NCI-H774 (cell line): ENCODE measurements at places on chromosomes 6 and 20.
A peak's percentile ranks its signal among the peaks of the same experiment; 100 is the strongest.

- no peak for DNase-seq
These were observed 1.2 kb downstream of the TRAF3IP2 start for GRCh38 chr6:111604259-111605099.

DNA sequence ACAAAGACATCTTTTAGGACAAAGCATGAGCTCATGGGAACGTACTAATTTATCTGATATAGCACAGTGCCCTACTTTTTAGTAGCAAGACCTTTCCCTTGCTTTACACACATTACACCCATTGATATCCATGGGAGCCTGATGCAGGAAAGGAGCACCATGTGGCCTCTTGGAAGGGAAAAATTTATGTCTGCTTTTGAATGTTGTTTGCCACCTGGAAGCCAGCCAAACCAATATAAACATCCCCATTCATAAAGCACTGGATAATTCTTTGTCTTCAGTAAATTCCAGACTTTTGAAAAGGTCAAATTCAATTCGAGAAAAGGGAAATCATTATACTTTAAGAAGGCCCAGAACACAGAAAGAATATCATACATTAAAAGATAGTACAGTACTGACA, 152.3 kb upstream of the BEND6 start:
- peak; percentile 52 for DNase-seq

DNA sequence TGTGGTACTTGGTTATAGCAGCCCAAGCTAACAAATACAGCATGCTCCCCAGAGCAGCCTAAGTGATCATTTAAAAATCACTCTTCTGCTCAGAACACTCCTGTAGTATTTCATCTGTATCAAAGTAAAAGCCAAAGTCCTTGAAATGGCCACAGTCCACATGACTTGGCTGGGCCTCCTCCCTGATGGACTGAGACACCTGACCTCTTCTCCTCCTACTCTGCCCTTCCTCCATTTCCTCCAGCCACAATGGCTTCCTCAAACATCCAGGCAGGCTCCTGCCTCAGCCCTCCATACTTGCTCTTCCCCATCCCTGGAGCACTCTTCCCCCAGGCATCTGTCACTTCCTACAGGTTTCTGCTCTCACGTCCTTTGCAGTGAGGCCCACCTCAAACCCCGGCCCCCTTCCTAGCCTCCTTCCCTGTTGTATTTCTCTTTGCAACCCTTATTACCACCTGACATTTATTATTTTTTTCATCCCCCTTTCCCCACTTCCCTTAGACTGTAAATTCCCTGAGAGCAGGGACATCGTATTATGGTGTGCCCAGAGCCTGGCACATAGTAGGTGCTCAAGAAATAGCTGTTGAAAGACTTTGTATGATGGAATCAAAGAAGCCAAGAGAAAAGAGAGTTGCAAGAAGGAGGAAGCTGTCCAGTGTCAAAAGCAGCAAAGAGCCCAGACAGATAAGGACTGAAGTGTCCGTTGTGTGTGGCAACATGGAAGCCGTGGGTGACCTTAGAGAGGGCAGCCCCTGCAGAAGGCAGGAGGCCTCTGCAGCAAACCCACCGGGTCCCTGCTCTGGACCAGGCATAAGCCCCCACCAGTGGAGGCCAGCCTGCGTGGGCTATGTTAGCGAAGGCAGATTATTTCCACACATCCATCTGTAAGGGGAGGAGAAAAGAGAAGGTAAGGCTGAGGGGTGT, 87.5 kb downstream of the TRERF1 start:
- DNase-seq = no peak

DNA sequence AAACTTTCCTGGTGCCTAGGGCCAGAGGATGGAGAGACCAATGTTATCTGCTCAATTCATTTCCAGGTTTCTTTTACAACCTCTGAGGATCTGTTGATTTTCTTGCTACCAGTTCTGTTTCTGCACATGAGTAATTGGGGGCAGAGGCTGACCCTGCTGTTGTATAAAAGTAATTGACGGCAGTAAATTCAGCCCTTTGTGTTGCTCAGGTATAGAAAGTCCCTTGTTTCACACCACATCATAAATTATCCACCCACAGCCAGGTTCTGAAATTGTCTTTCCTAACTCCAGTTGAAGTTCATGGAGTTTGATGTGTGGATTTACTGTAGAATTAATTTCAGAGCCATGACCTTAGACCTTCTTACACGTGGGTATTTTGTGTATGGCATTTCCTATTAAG, 107.4 kb upstream of the GRIK2 start:
- no peak for DNase-seq

DNA sequence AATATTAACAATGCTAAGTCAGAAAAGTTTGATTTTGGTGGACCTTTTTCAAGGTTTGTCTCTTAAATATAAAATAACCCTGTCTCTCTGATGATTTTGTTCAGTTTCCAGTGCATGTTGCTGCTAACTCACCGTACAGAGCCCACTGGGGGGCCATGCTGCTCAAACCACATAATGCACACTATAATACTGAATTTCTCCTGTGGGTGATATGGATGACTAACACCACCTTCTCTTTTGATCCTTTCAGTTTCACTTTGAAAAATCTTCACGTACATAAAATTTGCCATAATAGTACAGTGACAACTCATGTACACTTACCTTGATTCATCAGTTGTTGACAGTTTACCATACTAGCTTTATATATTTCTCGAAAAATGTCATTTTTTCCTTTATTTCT, 506.6 kb upstream of the MAN1A1 start:
- DNase-seq = no peak

GRCh38 chr6:105179244-105180065, at the start of gene POPDC3:
Gene POPDC3 (minus strand): TSS chr6:105180014. CDS start chr6:105161909, 18,105 bp downstream.
- peak; percentile 58 for DNase-seq

DNA sequence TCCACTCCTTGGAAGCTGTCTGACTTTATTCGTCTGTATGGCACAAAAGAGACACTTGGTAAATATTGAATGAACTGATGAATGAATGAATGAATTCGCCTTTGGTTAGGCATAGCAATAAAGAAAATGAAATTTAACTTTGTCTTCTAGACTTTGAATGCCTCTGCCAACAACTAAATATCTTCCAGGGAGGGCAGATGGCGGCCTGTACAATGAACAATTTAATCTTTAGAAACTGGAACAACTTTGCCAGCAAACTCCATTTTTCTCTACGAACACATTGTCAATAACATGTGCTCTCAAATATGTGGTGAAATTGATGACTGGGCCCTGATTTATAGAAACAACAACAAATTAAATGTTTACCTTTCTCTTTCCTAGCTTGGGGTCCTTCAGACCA, 140.6 kb downstream of the ZNF217 start:
- no peak for DNase-seq

DNA sequence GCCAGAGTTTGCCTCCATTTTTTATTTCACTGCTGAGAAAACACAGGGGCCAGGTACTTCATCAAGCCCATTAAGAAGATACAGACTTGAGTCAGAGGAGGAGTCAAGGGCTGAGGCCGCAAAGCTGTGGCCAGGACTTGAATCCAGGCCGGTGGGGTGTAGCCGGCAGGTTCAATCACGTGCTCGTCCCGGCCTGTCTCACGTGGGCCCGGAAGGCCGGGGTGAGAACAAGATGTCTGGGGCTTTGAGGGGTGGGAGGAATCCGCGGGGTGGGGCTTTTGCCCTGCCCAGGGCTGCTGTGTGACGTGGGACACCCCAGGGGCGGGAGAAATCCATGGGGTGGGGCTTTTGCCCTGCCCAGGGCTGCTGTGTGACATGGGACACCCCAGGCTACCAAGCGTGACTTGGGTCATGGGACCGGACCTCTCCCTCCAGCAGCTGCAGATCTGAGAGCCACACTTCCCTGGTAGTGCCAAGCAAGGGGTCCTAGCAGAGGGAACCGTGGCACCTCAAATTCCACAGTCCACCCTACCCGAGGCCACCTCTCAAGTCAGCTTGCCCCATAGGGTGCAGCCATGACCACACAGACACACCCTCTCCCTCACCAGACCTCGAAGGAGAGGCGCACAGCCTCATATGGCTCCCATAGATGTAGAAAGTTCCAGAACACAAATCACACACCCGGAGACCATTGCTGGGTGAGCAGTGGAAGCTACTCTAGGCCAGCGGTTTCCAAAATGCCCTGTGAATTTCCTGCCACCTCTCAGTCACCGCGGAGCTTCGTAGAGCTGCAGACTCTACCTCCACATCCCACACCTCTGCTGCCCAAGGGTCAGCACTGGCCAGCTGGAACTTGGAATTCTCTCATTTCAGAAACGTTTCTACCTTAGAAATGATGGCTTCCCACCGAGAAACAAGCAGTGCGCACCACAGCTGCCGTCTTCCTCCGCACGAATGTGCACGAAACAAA, 156.1 kb downstream of the DLL1 start:
- DNase-seq = no peak

DNA sequence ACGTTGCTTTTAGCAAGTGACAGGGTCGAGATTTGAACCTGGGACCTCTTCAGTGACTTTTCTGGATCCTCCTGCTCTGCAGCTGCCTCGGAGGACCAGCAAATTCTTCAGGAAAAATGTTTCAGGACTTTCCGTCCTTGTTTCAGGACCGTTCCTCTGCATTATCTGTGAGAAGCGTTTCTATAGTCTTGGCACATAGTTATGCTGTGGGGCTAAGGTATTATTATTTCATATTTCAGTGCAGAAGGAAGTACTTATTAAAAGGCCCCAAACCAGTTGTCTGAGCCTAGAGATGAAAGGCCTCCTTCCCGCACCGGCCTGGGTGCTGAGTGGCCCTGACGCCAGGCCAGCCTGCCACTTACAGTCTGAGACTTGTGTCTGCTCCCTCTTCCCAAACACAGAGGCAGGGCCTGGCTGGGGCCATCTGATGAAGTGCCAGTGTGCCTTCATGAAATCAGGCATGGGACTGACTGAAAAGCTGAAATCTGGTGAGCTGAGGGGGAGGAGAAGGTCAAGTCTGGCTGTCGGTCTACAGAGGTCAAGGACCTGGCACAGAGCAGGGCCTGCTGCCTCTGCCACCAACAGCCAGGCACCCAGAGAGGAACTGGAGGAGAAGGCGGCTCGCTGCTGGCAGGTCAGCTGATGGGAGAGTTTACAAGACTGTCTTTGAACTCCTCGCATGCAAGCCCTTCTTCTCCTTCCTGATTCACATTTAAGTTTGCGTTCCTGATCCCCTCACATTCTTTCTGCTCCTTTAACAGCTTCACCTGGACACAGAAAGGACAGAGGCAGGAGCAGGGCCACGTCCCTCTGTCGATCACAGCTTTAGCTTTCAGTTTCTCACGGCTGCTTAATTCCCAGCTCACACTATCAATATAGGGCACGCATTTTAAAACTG, 8.9 kb upstream of the QKI start:
- peak; percentile 13 for DNase-seq

GRCh38 chr20:32804817-32805216, 14.9 kb upstream of the MAPRE1 start:
- DNase-seq = no peak

DNA sequence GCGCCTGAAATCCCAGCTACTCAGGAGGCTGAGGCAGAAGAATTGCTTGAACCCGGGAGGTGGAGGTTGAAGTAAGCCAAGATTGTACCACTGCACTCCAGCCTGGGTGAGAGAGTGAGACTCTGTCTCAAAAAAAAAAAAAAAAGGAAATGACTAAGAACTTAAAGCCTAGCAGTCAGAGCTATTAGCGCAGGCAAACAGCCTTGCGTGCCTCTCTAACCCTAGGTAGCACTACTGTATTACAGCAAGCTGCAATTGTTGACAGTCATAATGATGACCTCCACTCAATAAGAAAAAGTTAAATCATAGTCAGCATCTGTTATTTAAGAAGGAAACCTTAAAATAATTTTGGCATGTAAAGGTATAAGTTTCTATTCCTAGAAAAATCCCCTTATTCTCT, 14.4 kb downstream of the GSS start:
- DNase-seq = no peak

DNA sequence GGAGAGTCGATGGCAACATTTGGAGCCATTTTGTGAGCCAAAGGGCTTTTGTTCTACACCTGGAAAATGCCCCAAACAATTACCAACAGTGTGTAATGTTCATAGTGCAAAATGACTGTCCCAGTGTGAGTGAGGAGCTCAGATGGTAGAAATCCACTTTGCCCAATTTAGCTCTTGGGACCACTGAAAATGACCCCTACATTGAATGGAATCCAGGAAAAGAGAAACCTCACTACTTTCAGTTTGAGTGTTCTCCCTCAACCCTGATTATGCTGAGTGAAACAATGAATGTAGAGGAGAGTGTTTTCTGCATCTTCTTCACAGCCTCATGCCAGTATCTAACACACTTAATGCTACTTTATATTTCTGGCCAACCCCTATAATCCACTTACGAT, 84.9 kb upstream of the NRN1 start:
- DNase-seq = no peak

DNA sequence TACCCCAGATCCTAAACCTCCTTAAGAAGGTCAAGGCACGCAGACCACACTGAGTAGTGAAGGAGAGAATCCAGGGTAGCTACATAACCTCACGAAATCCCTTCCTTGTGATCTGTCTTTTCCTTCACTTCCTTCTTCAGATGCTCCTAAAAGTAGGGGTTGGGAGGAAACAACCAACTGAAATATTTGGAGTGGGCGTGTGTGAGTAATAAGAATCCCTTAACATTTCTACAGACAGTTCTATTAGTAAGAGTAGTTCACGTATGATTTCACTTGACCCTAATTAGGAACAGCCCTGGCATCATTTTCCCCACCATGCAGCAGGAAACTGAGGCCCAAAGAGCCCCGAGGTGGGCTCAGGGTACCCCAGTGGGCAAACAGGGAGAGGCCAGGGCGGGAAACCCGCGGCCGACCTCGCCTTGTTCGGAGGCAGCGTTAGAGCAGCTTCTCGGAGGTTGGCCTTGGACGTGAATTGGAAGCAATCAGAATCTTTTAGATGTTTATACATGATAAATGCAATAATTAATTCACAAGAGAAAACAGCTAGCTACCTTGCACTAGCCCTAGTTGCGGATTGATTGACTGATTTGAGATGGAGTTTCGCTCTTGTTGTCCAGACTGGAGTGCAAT, 859 bp upstream of the RAE1 start:
- DNase-seq = no peak

DNA sequence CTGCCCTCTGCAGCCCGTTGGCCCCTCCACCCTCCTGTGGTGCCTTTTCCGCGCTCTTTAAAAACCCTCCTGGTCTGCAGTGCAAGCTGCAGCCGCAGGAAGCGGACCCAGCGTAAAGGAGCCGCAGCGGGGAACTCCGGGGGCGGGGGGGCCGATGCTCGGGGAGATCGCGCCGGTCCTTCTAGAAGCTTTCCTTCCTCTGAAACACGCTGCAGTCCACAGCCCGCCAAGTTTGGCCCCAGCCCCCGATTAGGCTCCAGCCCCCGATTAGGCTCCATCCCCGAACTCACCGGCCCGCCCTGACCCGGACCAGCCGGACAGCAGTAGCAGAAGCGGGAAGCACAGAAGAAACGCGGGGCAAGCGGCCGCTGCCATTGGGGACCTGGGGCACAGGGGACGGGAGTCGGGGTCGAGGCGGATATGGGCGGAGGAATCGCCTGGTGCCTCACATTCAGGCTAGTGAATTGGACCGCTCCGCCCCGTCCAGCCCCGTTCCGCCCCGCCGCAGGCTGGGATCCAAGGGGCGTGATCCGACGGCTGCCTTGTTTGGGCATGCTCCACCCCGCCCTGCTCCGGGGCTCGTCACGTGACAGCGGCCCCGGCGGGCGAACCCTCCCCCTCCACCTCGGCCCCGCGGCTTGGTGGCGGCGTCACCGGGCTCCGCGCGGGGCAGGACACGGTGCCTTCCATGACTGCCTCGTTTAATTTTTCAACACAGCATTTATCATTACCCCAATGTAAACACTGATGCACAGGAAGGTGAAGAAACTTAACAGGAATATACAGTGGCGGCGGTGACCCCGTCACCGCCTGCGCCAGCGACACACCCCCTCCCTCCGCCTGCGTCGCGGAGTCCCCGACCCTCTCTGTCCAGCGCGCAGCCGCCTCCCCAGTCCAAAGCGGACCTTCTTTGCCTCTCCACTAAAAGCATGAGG, 20.3 kb downstream of the RAET1L start:
- peak; percentile 96 for DNase-seq

GRCh38 chr20:12700701-12701100, 308.1 kb upstream of the SPTLC3 start:
- no peak for DNase-seq
